ENCODE measurements at places on chromosomes 11 and 22. TPM values are rescaled to one million over a fixed set of nuclear protein-coding genes. Genes with fewer than 3 reads are reported as not detected.

DNA sequence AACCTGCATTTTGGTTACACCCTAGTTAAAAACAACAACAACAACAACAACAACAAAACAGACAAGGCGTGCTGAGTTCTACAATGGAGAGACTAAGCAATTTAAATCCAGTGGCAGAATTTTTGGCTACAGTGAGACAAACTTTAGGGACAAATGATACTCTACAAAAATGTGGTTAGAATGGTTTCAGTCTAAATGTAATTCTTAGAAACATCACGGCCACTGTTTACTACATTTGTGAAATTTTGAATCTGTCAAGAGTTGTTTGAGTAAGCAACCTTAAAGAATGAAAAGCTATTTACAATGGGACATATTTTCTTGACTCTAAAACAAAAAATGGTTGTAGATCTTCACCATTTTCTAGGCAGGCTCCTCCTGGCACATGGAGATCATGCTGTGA lies 259.4 kb downstream of the SWAP70 start:
- no peak for DNase-seq

- no peak for DNase-seq
Measured at GRCh38 chr11:110308071-110308470, 11.7 kb upstream of the RDX start.

DNA sequence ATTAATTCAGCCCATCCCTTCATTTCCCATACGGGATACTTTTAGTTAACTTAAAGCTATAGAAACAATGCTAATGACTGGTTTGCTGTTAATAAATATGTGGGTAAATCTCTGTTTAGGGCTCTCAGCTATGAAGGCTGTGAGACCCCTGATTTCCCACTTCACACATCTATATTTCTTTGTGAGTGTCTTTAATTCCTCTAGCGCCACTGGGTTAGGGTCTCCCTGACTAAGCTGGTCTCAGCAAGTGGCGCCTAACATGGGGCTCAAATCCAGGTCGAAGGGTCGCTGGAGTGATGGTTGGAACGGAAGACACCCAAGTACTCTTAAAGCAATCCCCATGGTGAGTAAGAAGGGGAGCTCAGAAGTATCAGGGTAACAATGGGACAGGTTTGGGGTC lies 14.4 kb upstream of the OOSP1 start:
- DNase-seq = peak; percentile 29

DNA sequence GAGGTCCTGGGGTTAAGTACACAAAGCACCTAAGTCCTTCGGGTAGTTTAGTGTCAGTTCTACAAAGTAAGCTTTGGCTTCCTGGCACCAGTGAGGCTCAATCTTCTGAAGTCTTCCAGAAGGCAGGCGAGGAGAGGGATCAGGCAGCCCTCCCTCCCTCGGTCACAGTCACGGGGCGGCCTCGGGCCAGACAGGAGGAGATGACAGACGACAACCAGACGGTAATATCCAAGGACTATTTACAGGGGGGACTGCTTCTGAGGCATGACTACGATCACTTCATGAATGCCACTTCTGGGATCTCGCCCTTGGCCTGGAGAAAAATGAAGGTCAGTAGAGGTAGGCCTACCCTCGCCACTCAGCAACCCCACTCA lies 383 bp upstream of the TMEM223 start:
- DNase-seq = peak; percentile 38

TEX12 gene
- not detected for total RNA-seq

SMIM35 gene
- total RNA-seq = not detected

All from WTC11 (cell line).